ENCODE measurements at places on chromosomes 16 and 17.

- DNase-seq, result no peak
Observed at GRCh38 chr16:56488035-56488434, 31.8 kb downstream of the BBS2 start.

GRCh38 chr16:63776034-63776433, 1345.8 kb downstream of the CDH11 start:
- DNase-seq, result no peak

GRCh38 chr17:17979778-17980177, 7.1 kb downstream of the DRC3 start:
- no peak for DNase-seq

GRCh38 chr16:30379158-30379783, 3.1 kb downstream of the SEPTIN1 start:
- no peak for DNase-seq

DNA sequence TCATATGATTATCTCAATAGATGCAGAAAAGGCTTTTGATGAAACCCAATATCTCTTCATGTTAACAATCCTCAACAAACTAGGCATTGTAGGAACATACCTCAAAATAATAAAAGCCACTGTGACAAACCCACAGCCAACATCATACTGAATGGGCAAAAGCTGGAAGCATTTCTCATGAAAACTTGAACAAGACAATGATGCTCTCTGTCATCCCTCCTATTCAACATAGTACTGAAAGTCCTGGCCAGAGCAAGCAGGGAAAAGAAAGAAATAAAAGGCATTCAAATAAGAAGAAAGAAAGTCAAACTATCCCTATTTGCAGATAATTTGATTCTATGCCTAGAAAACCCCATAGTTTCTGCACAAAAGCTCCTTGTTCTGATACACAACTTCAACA, 999.2 kb upstream of the GOT2 start:
- DNase-seq, result no peak

DNA sequence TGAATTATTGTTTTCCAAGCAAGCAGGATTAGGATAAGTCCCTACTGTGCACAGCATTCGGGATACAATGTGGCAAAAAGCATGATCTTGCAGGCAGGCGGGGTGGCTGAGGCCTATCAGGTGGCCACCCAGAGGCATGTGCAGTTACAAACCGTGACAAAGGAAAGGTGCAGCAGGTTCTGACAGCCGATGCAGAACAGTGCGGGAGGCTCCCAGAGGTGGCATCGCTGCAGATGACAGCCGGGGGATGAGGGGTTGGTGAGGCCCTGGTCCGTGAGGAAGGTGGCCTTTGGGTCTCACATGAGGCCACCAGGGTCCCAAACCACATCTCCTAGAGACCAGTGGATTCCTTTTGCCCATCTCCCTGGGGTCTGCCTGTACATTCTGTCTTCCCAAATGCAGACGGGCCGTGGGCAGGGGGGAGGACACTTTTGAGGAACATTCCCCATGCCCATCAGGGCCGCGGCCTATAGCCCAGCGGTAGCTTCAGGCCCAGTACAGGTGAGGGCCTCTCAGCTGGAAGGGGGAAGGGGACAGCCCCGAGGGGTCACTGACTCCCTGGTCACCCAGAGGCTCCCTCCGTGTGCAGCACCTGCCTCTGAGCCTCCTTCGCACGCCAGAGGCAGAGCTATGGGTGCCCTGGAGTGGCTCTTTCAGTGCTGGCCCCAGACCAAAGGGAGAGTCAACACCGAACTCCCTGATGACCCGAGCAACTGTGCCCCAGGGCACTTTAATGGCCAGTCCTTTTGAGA, 85.1 kb downstream of the SOCS1 start:
- no peak for DNase-seq

All from T-cell (primary cell).